ENCODE measurements at places on chromosomes 3 and 15. TPM values are rescaled to one million over a fixed set of nuclear protein-coding genes. Genes with fewer than 3 reads are reported as not detected.

GRCh38 chr15:43749690-43750345 lies 3.6 kb downstream of the PDIA3 start:
- no peak overlapping the region for H3K27ac ChIP-seq
- no peak for DNase-seq
- no peaks in the 10 kb centered on the region for H3K27me3 ChIP-seq
- H3K4me1 ChIP-seq: peaks cover 69% of the 10 kb centered on the region

- no peaks in the 10 kb centered on the region for H3K4me1 ChIP-seq
- no peak overlapping the region for H3K27ac ChIP-seq
- no peaks in the 10 kb centered on the region for H3K27me3 ChIP-seq
- no peak for DNase-seq
These were observed 86.1 kb upstream of the CGNL1 start for GRCh38 chr15:57290187-57290586.

The PLSCR2 gene
- not detected for total RNA-seq

The BOC gene
- total RNA-seq: 119 TPM

DNA sequence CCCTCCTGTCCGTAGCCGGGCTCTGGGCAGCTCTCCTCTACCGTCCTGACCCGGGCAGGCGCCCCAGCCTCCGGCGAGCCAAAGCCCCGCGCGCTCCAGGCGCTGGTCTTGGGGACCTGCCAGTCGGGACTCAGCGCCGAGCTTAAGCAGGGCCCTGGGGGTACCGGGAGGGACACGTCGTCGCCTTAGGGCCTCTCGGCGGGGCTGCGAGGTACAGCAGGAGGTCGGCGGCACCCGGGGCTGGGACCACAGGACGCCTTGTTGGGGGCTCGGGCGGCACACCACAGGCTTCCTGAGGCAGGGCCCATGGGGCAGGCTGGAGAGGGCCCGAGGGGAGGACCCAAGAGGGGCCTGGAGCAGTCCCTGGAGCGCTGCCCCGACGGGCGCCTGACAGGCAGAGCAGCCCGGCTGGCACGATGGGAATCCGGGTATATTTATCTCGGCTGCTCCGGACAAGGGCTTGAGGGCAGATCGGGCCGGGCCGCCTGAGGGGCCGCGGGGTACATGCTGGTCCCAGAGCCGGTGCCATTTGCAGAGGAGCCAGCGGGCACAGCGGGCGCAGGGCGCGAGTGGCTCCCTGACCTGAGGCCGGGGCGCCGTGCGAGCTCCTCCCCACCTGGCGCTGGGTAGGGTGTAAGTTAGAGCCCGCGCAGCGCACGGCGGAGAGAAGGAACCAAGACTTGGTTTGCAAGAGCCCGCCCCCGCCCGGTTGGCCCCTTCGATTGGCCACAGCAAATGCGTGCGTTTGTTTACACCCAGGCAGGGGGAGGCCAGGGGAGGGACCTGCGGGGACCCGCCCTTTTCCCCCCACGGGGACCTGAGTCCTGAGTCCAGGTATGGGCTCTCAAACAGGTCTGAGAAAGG lies 574 bp downstream of the SLC38A3 start:
- H3K27me3 ChIP-seq: peaks cover 73% of the 10 kb centered on the region
- H3K36me3 ChIP-seq: no peaks in the 10 kb centered on the region
- DNase-seq: no peak
- H3K4me3 ChIP-seq: peak overlapping the region; percentile 47

DNA sequence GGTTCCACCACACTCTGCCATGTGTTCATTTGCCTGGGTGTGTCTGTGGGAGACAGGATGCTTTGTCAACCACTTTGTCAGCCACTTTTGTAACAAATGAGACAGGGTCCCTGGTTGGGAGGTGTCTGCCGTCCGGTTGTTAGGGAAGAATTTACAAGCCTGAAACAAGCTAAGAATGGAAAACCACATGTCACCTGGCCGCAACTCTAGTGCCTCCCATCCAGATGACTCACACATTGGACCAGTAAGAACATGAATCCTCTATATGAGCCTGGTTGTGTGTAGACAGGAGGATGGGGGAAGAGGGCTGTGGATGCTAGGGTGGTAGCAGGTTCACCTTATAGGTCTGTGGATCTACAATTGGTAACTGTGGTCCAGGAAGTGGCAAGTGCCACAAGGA lies 335.3 kb downstream of the CLSTN2 start:
- no peaks in the 10 kb centered on the region for H3K4me1 ChIP-seq
- no peak overlapping the region for H3K27ac ChIP-seq
- H3K4me3 ChIP-seq: no peak overlapping the region
- no peaks in the 10 kb centered on the region for H3K27me3 ChIP-seq
- no peak for DNase-seq
- H3K36me3 ChIP-seq: no peaks in the 10 kb centered on the region

Measured in esophagus muscularis mucosa (tissue), 4 donors.